Foreskin fibroblast (primary cell): ENCODE measurements at places on chromosomes 3 and 15.

GRCh38 chr3:106425916-106426315, 557.1 kb upstream of the CBLB start:
- DNase-seq = no peak

DNA sequence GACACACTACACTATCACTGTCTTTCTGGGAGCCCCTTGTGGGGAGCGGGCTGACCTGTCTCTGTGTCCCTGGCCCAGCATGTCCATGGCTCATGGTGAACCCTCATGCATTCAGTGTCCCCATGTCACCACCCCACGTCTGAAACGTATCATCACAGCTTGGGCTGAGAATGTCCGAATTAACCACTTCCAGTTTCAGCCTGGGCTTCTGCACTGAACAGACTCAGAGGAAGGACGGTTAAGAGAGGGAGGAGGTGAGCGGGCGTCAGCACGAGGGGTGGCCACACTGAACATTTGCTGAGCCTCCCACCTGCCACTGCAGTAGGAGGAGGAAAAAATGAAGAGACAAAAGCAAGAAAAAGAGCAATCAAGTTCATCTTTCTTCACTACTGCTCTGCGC, 30.5 kb downstream of the ATP2B2 start:
- DNase-seq = no peak

GRCh38 chr15:52080706-52081392, 31.7 kb downstream of the BCL2L10 start:
- no peak for DNase-seq

DNA sequence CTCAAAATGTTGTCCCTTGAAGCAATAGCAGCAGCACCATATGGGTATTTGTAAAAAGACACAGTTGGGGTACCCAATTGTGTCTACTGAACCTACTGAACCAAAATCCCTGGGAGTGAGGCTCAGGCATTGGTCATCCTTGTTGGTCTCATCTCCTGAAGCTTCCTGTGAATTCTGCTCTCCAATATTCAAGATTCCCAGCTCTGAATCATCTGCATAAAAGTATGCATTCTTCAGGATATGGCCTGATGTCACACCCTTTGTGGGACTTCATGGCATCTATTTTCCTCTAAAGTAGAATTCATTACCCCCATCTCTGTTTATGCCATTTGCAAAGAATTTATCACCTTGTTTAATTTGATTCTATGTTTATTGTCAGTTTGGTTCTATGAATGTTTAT, 13.3 kb upstream of the PTX3 start:
- peak; percentile 67 for DNase-seq

GRCh38 chr3:21163956-21164355, 587.1 kb downstream of the ZNF385D start:
- no peak for DNase-seq

GRCh38 chr3:96449803-96450202, 364.6 kb upstream of the EPHA6 start:
- DNase-seq = no peak
